ENCODE measurements at places on chromosomes 13 and 19.
A peak's percentile ranks its signal among the peaks of the same experiment; 100 is the strongest.

DNA sequence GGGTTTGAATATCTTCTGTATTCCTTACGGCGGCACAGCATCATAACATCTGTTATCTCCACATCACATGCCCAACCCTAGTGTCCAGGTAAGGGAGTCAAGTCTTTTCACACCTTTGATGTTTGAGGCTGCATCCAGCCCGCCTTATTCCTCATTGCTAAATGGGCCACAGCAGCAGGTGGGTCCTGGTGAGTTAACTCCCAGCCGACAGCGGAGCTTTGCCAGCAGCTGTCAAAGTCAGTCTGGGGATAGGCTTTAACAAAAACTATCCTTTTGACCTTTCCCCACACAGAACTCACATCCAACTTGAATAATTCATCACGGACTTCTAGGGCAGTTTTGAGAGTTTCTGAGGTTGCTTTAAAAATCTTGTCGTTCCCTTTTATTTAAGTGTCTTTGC, 235.1 kb downstream of the DLEU7 start:
- DNase-seq, result no peak
- no peaks in the 10 kb centered on the region for H3K36me3 ChIP-seq
- H3K4me1 ChIP-seq, result peaks cover 3% of the 10 kb centered on the region

DNA sequence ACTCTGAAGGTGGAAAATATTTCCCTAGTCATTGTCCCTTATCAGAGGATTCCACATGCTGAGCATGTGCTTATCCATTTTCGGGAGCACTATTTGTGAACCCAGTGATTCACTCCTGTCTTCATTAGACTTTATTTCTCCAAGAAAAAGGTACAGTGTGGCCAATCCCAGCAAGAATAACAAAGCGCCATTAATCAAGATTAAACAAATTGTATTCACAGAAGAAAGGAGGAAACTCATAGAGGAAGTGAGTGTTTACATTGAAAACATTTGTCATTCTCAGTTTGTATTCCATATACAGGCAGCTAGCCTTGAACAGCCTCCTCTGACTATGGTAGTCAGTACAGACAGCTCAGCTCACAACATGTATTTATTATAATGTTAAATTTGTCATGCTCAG, 1669.9 kb upstream of the SPRY2 start:
- H3K4me1 ChIP-seq, result no peaks in the 10 kb centered on the region
- H3K27ac ChIP-seq, result no peak overlapping the region
- no peaks in the 10 kb centered on the region for H3K36me3 ChIP-seq
- H3K4me3 ChIP-seq, result no peak overlapping the region

DNA sequence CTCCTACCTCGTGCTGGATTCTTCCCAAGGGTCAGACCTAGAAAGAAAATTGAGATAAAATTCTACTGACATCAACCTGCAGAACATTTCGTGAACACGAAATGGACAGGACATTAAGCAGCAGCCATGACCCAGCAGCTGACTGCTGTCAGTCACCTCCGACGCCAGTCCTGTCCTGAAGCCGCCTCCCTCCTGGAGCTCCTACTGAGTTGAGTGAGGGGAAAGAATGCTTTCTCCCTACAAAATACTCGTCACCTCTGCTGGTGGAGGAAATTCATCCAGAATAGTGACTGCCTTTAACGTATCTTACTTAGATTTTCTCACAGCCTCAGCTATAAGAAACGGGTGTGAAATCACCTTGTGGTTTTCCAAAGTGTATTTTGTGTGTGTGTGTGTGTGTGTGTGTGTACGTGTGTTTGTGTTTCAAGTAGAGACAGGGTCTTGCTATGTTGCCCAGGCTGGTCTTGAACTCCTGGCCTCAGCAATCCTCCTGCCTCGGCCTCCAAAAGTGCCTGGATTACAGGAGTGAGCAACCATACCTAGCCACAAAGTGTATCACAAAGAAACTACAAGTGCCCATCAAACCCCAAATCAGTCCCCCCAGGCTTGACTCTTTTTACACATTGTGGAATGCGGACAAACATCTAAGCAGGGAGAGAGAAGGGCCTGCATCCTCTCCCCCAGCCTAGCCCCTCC, 2.3 kb upstream of the C13orf42 start:
- H3K27me3 ChIP-seq, result peaks cover 17% of the 10 kb centered on the region
- no peak for DNase-seq
- no peaks in the 10 kb centered on the region for H3K4me1 ChIP-seq

GRCh38 chr13:110661256-110661655, 44.7 kb downstream of the CARS2 start:
- H3K4me1 ChIP-seq, result no peaks in the 10 kb centered on the region
- no peaks in the 10 kb centered on the region for H3K27me3 ChIP-seq
- H3K36me3 ChIP-seq, result peaks cover 47% of the 10 kb centered on the region
- H3K4me3 ChIP-seq, result no peak overlapping the region
- no peak for DNase-seq

- DNase-seq, result no peak
- peaks cover 6% of the 10 kb centered on the region for H3K36me3 ChIP-seq
- H3K4me1 ChIP-seq, result peaks cover 3% of the 10 kb centered on the region
Observed at GRCh38 chr13:23889615-23890607, 711 bp upstream of the MIPEP start.

- H3K4me3 ChIP-seq, result peak overlapping the region; percentile 89
- H3K27me3 ChIP-seq, result no peaks in the 10 kb centered on the region
- peak overlapping the region; percentile 77 for H3K27ac ChIP-seq
Observed at GRCh38 chr19:7628589-7629311, 595 bp downstream of the XAB2 start.

- H3K27me3 ChIP-seq, result peaks cover 14% of the 10 kb centered on the region
- H3K4me1 ChIP-seq, result peaks cover 13% of the 10 kb centered on the region
- no peaks in the 10 kb centered on the region for H3K36me3 ChIP-seq
Observed at GRCh38 chr19:18044825-18045304, 36.9 kb downstream of the ARRDC2 start.

DNA sequence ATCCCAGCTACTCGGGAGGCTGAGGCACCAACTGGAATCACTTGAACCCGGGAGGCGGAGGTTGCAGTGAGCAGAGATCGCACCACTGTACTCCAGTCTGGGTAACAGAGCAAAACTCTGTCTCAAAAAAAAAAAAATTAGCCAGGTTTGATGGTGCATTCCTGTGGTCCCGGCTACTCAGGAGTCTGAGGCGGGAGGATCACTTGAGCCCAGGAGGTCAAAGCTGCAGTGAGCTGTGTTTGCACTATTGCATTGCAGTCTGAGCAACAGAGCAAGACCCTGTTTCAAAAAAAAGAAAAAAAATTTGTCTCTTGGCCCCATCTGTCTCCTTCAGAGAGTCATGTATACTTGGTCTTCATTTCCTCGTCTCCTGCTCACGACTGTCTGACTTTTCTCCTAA, 1.6 kb downstream of the CCDC97 start:
- H3K36me3 ChIP-seq, result peaks cover 51% of the 10 kb centered on the region
- no peaks in the 10 kb centered on the region for H3K27me3 ChIP-seq
- peaks cover 12% of the 10 kb centered on the region for H3K4me1 ChIP-seq
- no peak for DNase-seq
- no peak overlapping the region for H3K27ac ChIP-seq

GRCh38 chr13:94087100-94087499, 392.4 kb downstream of the DCT start:
- no peaks in the 10 kb centered on the region for H3K27me3 ChIP-seq
- H3K4me3 ChIP-seq, result no peak overlapping the region
- H3K27ac ChIP-seq, result no peak overlapping the region
- no peaks in the 10 kb centered on the region for H3K36me3 ChIP-seq

- H3K27me3 ChIP-seq, result no peaks in the 10 kb centered on the region
- H3K4me1 ChIP-seq, result no peaks in the 10 kb centered on the region
- no peak overlapping the region for H3K27ac ChIP-seq
Observed at GRCh38 chr13:25848812-25849745, 202.7 kb downstream of the SHISA2 start.

DNA sequence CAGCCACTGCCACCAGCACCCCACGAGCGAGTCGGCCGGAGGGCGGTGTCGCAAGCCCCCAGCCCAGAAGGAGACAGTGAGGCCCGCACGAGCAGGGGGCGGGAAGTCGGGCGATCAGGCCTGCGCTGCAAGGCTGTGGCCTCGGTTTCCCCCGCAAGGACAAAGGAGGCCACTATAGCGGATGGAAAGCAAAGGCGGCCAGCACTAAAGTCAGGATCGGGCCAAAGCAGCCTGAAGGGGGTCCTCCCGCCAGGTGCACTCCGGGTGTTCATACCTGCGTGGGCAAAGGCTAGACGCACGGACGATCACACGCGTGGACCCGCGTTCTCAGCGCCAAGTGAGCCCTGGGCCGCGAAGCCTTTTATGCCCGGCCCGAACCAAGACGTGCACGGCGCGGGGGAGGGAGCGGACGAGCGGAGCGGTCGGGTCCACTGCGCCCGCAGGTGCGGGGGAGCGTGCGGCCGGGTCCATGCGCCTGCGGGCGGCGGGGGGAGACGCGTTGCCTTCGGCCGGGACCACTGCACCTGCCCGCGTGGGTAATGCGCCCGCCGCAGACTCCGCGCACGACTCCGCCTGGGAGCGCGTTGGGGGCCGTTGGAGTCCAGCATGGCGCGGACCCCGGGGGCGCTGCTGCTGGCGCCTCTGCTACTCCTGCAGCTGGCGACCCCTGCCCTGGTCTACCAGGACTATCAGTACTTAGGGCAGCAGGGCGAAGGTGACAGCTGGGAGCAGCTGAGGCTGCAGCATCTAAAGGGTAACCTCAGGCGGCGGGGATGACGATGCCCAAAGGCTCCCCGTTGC, at the start of the genes PRDX2 and THSD8:
TSS of gene PRDX2 (minus strand) at position 335 of the 801 bp plus-strand sequence. CDS start 539 bp downstream, outside the sequence.
TSS of gene THSD8 (plus strand) at position 604 of the 801 bp plus-strand sequence. CDS start at position 607, 3 bp downstream.
- peaks cover 60% of the 10 kb centered on the region for H3K4me1 ChIP-seq
- peaks cover 32% of the 10 kb centered on the region for H3K36me3 ChIP-seq
- no peaks in the 10 kb centered on the region for H3K27me3 ChIP-seq

DNA sequence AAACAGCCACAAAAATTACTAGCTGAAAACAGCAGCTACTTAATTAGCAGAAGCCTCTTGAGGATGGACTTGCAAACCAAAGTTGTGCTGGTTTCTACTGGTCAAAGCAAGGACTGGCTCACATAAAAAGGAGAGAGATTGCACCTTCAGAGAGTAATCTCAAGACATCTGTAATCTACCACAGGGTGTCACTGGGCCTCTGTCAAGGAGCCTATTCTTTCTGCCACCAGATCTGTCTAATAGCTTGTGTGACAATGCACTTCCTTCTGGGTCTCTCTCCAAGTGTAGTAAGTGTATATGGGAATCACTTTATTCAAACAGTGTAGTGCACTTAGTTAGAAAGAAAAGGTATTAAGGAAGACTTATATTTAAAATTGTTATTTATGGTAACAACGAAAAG, 24.4 kb upstream of the ZNF561 start:
- H3K4me1 ChIP-seq, result no peaks in the 10 kb centered on the region
- peak; percentile 25 for DNase-seq
- no peak overlapping the region for H3K4me3 ChIP-seq
- no peaks in the 10 kb centered on the region for H3K27me3 ChIP-seq
- peaks cover 24% of the 10 kb centered on the region for H3K36me3 ChIP-seq
- no peak overlapping the region for H3K27ac ChIP-seq

GRCh38 chr13:88887045-88887662, 1216.0 kb downstream of the SLITRK5 start:
- H3K27me3 ChIP-seq, result no peaks in the 10 kb centered on the region
- no peaks in the 10 kb centered on the region for H3K4me1 ChIP-seq
- H3K27ac ChIP-seq, result no peak overlapping the region
- no peaks in the 10 kb centered on the region for H3K36me3 ChIP-seq
- no peak for DNase-seq

GRCh38 chr19:49431330-49431749, 6.2 kb downstream of the GFY start:
- peak overlapping the region; percentile 75 for H3K27ac ChIP-seq
- no peaks in the 10 kb centered on the region for H3K36me3 ChIP-seq
- peaks cover 82% of the 10 kb centered on the region for H3K4me1 ChIP-seq

GRCh38 chr13:45362939-45363338, 22.0 kb upstream of the TPT1 start:
- no peaks in the 10 kb centered on the region for H3K27me3 ChIP-seq
- H3K4me1 ChIP-seq, result peaks cover 18% of the 10 kb centered on the region
- no peak overlapping the region for H3K4me3 ChIP-seq
- DNase-seq, result peak; percentile 59

GRCh38 chr19:55585658-55586339, 5.2 kb upstream of the ZNF579 start:
- H3K27me3 ChIP-seq, result peaks cover 8% of the 10 kb centered on the region
- H3K4me1 ChIP-seq, result peaks cover 13% of the 10 kb centered on the region

DNA sequence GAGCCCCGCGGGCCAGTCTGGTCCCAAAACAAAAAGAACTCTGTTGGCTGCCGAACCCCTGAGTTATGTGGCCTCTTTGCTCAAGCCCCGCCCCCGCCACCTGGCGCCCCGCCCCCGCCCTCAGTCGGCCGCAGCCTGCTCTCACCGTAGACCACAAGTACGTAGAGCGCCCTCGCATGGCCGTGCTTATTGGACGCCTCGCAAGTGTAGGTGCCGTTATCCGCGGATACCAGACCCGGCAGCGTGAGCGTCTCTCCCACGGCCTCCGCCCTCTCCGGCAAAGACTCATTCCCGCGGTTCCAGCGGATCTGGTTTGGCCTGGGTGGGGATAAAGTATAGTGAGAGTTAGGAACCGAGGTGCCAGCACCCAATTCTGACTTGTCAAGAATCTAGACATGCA, 5.5 kb upstream of the ZNF428 start:
- H3K4me3 ChIP-seq, result no peak overlapping the region
- peaks cover 60% of the 10 kb centered on the region for H3K4me1 ChIP-seq
- H3K27ac ChIP-seq, result peak overlapping the region; percentile 57
- no peaks in the 10 kb centered on the region for H3K27me3 ChIP-seq
- DNase-seq, result peak; percentile 92

GRCh38 chr19:3803114-3803888, 17.1 kb upstream of the MATK start:
- peaks cover 20% of the 10 kb centered on the region for H3K27me3 ChIP-seq
- DNase-seq, result no peak
- H3K27ac ChIP-seq, result no peak overlapping the region
- H3K36me3 ChIP-seq, result no peaks in the 10 kb centered on the region
- peaks cover 35% of the 10 kb centered on the region for H3K4me1 ChIP-seq

DNA sequence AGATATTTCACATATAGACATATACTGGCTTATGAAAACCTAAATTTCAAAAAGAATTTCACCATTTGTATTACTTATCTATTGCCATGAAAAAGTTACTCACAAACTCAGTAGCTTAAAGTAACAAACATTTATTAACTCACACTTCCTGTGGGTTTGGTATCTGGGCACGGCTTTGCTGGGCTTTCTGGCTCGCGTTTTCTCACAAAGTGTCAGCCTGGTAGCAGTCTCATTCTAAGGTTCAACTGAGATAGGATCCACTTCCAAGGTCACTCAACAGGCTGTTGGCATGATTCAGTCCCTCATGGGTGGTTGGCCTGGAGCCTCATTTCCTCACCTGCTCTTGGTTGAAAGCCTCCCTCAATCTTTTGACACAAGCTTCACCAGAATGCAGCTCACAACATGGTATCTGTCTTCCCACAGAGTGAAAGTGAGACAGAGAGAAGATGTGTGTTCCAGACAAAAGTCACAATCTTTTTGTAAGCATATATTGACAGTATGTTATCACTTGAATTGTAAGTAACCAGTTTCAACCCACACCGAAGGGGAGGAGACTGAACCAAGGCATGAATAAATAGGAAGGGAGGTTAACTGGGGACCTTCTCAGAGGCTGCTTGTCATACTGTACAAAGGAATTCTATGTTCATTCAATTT, 1065.8 kb upstream of the SPRY2 start:
- no peaks in the 10 kb centered on the region for H3K27me3 ChIP-seq
- no peak overlapping the region for H3K27ac ChIP-seq
- H3K4me3 ChIP-seq, result no peak overlapping the region
- H3K4me1 ChIP-seq, result no peaks in the 10 kb centered on the region
- no peak for DNase-seq

- no peaks in the 10 kb centered on the region for H3K36me3 ChIP-seq
- no peak overlapping the region for H3K27ac ChIP-seq
- no peak for DNase-seq
- H3K4me3 ChIP-seq, result no peak overlapping the region
- no peaks in the 10 kb centered on the region for H3K27me3 ChIP-seq
- no peaks in the 10 kb centered on the region for H3K4me1 ChIP-seq
Observed at GRCh38 chr13:78977311-78977710, 318.4 kb upstream of the OBI1 start.

All from K562 (cell line).